C1 segment of cervical spinal cord (tissue), 14 donors: ENCODE measurements at places on chromosomes 3 and 15.

- no peak for DNase-seq
Observed at GRCh38 chr3:107438671-107439070, 61.4 kb downstream of the CCDC54 start.

DNA sequence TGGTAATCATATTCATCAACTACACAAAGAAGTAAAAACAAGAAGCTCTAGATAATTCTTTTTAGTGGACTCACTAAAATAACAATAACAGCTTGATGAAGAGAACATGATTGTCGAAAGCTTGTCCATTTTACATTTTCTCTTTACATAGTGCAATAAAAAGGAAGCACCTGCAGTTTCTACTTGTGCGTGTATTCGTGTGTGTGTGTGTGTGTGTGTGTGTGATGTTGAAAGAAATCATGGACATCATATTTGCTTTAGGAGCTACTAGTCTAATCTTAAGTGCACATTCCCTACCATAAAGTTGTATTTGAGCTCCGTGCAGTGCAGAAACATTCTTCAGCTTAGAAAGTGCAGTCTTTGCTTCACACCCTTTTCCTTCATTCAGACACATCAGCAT lies 288.8 kb downstream of the ZBTB20 start:
- DNase-seq: no peak

DNA sequence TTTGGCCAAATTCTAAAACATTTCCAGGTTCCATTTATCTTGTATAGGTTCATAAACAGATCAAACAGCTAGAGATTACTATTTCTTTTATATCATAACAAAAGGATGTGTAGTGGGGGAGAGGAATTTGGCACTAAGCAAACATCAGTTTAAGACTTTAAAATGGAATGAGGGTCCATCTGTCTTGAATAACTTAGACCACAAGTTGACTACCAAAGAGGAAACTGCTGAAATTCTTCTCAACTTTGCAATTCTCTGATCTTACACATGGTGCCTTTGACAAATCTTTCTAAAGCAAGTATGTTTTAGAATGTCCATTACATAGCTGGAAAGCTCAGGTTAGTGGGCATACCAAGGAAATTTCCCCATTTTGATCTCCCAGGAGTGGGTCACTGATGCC lies 140.5 kb upstream of the ADAMTS9 start:
- no peak for DNase-seq

DNA sequence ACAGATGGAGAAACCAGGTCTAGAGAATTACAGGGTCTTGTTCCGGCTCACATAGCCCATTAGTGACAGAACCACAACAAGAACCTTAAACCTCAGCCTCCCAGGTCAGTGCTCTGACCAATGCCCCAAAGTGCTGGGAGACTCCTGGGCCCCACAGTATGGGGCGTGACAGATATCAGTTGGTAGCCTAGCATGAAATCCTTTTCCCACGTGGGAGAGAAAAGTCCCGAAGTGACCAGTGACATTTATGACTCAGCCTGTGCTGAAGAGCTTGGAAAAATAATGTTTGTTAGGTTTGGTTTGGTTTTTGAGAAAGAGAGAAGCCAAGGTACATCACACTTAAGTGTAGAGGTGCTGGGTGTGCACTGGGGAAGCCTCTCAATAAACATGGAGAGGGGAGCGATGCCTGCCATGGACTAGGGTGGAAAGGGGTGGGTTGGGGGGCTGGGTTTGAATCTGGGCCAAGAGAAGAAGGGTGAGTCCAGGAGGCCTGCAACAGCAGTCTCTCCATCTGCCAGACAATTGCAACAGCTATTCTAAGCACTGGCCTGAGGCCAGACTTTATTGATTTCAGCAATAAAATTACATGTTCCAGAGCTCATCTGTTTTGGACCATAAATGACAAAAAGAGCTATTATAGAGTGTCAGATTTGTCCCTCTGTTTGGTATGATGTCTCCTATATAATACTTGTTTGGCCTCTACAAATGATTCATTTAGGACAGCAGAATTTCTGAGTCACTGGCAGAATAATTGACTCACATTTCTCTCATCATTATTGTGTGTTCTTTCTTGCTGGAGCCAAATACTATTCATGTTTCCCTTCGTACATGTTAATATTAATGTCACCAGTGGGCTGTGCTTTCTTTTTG lies 43.4 kb downstream of the C2CD4A start:
- no peak for DNase-seq

DNA sequence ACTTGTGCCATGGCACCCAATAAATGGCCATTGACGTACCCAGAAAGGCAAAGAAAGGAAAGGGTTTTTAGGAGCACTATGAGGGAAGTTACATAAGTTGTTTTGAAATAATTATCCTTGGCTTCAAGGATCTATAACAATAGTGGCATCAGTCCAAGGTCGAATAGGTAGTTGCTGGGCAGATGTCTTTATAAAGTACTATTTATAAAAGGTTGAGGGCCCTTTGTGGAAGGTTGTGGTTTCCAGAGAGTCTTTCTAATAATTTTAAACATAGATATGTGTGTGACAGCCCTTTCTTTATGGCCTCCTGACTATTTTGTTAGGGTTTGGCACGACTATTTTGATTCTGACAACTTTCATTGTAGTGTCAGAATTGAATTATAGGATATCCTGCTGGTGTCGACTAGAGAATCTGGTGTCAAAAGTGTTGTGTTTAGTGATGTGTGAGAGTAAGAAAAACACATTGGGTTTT lies 260.5 kb downstream of the PYDC2 start:
- DNase-seq: no peak

DNA sequence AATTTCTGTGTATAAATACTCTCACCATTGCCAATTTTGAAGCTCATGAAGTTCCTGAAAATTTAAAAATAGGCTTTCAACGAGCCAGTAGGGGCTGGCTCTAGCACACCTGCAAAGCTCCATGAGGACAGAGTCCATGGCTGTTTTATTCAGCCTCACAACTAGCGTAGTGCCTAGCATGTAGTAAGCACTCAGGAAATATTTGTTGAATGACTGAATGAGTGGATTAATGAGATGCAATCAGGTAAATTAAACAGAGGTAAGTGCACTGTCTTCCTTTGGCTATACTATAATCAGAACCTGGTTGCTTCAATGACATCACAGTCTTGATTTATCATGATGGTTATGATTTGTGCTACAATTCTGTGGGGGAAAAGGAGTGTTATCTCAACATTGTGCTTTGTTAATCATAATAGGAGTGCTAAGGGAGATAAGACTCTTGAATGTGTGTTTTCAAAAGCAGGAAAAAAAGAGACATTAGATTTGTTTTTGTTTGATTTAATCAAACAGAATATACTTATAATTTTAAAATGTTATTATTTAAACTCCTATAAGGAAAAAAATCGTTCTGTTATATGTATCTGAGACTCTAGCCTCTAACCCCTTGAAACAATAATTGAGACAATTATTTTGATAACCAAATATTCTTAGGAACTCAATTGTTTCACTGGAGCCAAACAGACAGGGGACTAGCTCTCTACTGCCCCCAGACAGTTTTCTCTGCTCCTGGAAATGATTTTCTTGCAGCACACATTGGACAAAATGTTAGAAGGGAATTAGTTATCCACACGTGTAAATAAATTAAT lies 171.7 kb upstream of the ATP11B start:
- no peak for DNase-seq

- DNase-seq: no peak
Observed at GRCh38 chr3:43816372-43816771, 125.6 kb downstream of the ABHD5 start.

GRCh38 chr15:82680200-82681102 lies 29.2 kb downstream of the AP3B2 start:
- DNase-seq: no peak

- DNase-seq: no peak
Observed at GRCh38 chr3:194194757-194195085, 58.8 kb downstream of the HES1 start.

DNA sequence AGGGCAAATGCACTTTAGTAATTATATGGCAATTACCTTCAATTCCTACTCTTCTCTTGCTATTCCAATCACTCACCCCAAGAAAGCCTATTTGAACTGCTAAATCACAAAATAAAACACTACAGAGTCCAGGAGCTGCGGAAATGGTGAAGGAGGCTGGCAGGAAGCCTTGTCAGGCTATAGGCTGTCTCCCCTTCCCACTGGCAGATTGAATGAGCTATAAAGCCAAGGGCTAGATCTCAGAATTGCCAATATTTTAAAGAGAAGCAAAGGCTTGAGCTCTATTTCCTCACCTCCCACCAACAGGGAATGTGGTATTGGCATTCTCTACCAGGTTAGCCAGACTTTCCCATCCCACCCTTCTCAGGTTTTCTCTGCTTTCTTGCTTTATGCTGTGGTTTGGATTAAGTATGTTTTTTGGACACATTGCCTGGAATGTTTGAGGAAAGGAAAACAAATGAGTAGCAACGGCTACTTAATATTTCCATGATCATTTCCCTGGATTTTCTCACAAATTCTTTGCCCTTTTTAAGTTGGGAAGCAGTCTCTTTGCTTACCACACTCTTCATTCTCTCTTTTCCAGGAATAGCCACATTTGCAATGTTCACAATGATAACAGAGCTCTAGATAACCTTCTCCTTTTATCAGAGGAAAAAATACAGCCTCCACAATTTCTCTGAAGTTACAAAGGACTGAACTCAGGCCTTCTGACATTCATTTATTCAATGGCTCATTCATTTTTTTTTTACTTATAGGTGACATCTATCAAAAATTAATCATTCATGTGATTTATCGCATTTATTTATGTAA lies 1125.4 kb downstream of the ROBO1 start:
- no peak for DNase-seq

DNA sequence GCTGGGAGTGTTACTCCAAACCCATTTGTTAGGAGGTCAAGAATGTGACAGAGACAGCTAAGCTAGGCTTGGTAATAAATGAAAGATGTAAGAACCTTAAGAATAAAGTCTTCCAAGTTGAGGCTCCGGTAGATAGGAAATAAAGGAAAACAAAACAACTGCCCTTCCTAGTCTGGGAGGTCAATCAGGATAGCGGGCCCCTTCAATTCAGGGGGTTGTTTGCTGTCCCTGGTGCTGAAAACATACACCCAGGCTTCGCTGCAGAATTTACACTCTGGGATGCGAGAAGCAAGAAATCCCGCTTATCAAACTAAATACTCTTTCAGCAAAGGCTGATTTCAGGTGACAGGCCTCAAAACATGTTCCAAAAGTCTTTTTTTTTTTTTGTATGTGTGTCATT lies 393.4 kb downstream of the NTRK3 start:
- DNase-seq: no peak

DNA sequence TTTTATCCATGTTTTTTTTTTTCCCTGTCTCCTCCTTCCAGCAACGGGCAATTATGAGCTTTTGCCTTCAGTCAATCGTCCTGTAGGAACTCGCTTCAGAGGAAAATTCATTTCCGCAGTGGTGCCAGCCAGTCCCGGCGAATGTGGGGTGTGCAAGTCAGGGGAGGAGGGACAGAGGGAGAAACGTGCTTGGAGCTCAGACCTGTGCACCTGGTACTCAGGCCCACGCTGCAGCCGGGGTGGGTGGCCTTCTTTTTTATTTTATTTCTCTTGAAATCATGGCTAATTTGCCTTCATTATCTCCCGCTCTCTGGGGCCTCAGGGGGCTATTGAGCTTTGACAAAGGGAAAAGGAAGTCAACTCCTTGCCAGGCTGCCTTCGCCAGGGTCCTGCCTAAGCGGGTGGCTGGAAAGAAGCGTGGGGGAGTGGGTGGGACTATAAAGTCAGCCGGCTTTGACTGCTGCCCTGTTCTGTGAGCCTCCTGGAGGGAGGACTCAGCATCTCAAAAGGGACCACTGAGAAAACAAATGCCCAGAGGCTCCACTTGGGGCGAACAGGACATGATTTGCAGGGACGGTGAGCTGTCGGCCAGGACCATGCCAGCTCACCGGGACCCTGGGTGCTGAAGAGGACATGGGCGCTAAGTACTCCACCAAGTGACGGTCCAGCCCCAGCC lies 5.5 kb downstream of the GRIP2 start:
- no peak for DNase-seq

- DNase-seq: no peak
Observed at GRCh38 chr3:186097317-186097662, 11.6 kb downstream of the ETV5 start.

- no peak for DNase-seq
Observed at GRCh38 chr15:29106551-29107290, 162.9 kb downstream of the NSMCE3 start.

- no peak for DNase-seq
Observed at GRCh38 chr3:65619451-65619881, 419.3 kb downstream of the MAGI1 start.

DNA sequence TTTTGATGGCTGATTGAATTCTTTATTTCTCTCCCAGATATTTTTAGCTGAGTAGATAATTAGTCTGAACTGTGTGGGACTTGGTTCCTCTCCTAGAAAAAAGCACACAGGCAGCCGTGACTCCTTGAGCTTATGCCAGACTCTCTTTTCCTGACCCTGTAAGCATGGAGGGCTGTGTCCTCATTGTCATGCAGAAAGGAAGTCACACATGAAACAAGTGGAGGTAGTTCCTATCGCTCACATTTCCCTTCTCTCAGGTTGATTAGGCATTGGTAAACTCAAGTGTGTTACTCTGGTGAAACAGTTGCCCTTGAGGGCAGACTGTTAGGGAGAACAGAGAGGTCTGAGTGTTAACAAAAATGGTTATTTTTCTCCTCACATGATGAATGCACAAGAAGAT lies 6.3 kb upstream of the RTP4 start:
- DNase-seq: no peak

- no peak for DNase-seq
Observed at GRCh38 chr3:30962084-30962483, 67.6 kb upstream of the GADL1 start.

GRCh38 chr15:69407719-69408400 lies 6.3 kb upstream of the KIF23 start:
- no peak for DNase-seq
